ENCODE measurements at places on chromosomes 5 and 9.

- no peak for DNase-seq
These were observed 661.8 kb upstream of the RIOK2 start for GRCh38 chr5:97844797-97845196.

- DNase-seq = no peak
These were observed 13.9 kb upstream of the PRLR start for GRCh38 chr5:35244171-35244570.

DNA sequence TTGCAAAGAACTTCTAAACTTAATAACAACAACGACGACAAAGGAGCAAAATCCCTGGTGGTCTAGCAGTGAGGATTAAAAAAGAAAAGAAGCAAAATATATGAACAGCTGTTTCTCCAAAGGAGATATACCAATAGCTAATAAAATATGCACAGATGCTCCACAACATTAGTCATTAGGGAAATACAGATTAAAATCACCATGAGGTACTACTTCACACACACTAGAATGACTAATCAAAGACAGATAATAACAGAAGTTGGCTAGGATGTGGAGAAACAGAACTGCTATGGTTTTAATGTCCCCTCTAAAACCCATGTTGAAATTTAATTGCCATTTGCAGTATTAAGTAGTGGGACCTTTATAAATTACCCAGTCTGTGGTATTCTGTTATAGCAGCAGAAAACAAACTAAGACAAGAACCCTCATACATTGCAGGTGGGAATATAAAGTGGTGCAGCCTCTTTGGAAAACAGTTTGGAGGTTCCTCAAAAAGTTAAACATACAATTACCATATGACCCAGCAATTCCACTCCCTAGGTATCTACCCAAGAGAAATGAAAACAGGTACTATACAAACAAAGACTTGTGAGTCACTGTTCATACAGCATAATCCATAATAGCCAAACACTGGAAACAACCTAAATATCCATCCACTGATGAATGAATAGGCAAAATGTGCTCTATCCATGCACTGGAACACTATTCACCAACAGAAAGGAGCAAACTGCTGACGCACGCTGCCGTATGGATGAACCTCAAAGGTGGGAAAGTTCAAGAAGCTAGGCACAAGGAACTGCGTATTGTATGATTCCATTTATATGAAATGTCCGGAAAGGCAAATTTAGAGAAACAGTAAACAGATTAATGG, 11.4 kb upstream of the DUSP1 start:
- DNase-seq = no peak

GRCh38 chr9:124489222-124489621, 18.0 kb downstream of the NR5A1 start:
- DNase-seq = no peak

- DNase-seq = no peak
These were observed 9.0 kb downstream of the FXN start for GRCh38 chr9:69044240-69045219.

DNA sequence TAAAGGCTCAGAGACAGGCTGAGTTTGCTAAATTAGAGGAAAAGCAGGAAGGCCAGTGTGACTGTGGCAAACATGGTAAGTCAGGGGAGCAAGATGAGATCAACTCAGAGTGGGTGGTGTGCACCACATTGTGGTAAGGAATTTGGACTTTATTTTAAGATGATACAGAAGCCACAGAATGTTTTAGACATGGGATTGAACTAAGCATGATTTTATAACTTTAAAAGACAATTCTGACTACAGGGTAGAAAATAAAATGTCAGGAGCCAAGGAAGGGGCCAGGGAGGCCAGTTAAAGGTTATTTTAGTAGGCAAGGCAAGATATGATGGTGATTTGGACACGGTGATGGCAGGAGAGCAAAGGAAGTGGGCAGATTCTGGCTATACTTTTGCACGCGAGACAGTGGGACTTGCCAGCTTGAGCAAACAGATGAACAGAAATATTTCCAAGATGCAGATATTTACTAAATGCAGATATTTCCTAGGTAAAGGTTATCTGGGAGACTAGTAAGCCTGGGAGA, 53.9 kb downstream of the TSSK1B start:
- no peak for DNase-seq

GRCh38 chr5:123035360-123035917, 1.1 kb downstream of the PPIC start:
- DNase-seq = no peak

DNA sequence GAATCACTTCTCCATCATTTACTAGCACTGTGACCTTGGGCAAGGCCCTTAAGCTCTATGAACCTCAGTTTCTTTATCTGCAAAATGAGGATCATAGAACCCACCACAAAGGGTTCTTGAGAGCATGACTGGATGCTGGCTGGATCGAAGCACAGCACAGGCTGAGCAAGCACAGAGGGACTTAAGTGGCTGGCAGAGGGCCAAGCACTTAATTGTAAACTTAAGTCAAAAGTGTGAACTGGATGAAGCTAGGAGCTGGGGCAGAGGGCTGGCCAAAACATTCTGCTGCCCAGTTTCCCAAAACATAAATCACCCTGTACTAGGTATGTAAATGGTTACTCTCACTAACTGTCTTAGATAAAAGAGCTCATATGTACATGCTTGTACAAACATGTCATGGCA, 112.3 kb upstream of the WWC1 start:
- DNase-seq = no peak

- DNase-seq = no peak
These were observed 37.3 kb downstream of the SARDH start for GRCh38 chr9:133700819-133701320.

GRCh38 chr5:77697692-77698091, 59.2 kb upstream of the OTP start:
- DNase-seq = no peak

GRCh38 chr5:153629027-153629895, 138.8 kb downstream of the GRIA1 start:
- DNase-seq = no peak

- no peak for DNase-seq
These were observed 9.7 kb upstream of the TGFBI start for GRCh38 chr5:136018814-136019783.

DNA sequence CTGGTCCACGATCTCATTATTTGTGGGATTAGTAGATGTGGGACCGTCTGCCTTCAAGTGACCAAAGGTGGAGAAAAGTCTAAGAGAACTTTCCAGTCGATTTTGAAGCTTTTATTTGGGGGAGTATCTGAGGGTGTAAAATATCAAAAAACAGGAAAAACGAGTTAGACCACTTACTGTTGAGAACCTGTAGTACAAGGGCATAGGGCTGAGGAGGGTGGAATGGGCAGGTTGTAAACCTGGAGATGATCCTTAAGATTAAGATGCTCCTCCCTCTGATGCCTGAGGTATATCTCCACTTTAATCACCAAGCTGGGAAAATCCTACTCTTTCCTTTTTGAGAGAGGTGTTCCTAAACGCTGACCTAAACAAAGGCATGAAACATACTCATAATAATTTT, 32.0 kb upstream of the GTF2H2C start:
- DNase-seq = no peak

- DNase-seq = no peak
These were observed 109.7 kb upstream of the RETREG1 start for GRCh38 chr5:16726538-16726946.

GRCh38 chr5:77355080-77355479, 137.0 kb downstream of the WDR41 start:
- no peak for DNase-seq

DNA sequence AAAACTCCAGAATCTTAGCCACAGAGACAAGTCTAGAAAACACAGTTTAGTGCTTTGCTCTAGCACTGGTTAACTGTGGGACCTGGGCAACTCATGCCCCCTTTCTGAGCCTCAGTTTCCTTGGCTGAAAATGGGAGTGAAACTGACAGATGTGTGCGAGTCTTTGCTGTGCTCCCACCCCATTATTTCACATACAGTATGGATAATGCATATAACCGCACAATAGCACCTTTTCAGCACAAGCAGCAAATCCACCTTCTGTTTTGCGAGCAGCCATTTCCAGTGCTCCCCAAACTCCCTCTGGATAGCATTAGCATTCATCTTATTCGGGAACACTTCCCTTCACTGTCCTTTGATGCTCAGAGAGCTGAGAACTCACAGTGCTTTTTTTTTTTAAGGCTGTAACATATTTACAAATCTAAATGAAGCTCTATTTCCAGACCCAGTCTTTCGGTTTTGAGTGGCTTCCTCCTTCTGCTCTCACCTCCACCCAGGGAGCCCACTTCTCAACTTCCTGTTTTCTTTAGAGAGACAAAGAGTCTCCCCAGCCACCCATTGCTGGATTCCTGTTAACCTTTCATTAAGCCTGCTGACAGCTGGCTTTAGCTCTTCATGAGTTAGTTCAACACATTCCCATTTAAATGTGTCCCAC, 49.2 kb downstream of the TIMD4 start:
- DNase-seq = no peak

- no peak for DNase-seq
These were observed 85.8 kb upstream of the ALDH1A1 start for GRCh38 chr9:73038613-73039012.
